ENCODE measurements at places on chromosomes 5 and 9. TPM values are rescaled to one million over a fixed set of nuclear protein-coding genes. Genes with fewer than 3 reads are reported as not detected.

GPR150 gene
- 0.45 TPM for total RNA-seq

DNA sequence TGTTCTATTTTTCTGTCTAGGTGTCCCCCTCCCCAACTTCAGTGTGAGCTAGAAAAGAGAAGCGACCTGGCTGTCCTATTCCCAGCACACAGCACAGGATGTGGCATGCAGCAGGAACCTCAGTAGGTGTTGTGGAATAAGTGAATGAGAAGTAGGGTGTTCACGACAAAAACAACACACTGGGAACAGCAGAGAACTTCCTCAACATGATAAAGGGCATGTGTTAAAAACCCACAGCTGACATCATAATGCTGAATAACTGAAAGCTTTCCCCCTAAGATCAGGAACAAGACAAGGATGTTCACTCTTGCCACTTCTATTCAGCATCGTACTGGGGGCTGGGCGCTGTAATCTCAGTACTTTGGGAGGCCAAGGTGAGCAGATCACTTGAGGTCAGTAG is 155.6 kb upstream of the ZNF618 start:
- H3K27me3 ChIP-seq, result peaks cover 13% of the 10 kb centered on the region
- no peak for DNase-seq
- H3K4me3 ChIP-seq, result no peak overlapping the region
- no peak overlapping the region for H3K27ac ChIP-seq
- no peaks in the 10 kb centered on the region for H3K4me1 ChIP-seq

HMCN2 gene
- not detected for total RNA-seq

DNA sequence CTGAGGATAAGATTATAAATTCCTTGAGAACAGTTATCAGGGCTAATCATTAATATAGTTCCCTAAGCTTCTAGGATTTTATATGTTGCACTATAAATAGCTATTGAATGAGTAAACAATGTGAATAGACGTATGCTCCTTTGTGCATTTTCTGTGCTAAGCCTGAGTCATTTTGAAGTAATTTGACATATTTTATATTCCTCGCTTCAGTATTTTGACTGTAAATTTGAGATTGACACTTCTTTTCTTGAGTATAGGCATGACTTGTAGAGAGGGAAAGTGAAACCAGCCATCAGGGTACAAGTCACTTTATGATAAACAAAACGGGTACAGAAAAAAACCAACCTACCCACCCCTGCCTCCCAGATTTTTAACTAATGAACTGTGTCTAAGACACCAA is 367.7 kb upstream of the PRR16 start:
- no peak for DNase-seq
- H3K4me3 ChIP-seq, result no peak overlapping the region
- no peaks in the 10 kb centered on the region for H3K4me1 ChIP-seq
- H3K27ac ChIP-seq, result no peak overlapping the region
- H3K36me3 ChIP-seq, result no peaks in the 10 kb centered on the region

GRCh38 chr5:6724321-6724929 is 11.2 kb downstream of the TENT4A start:
- H3K36me3 ChIP-seq, result peaks cover 50% of the 10 kb centered on the region
- H3K27ac ChIP-seq, result no peak overlapping the region
- H3K4me1 ChIP-seq, result peaks cover 92% of the 10 kb centered on the region
- H3K4me3 ChIP-seq, result no peak overlapping the region

SPINK6 gene
- not detected for total RNA-seq

JAK2 gene
- 29.0 TPM for total RNA-seq

DNA sequence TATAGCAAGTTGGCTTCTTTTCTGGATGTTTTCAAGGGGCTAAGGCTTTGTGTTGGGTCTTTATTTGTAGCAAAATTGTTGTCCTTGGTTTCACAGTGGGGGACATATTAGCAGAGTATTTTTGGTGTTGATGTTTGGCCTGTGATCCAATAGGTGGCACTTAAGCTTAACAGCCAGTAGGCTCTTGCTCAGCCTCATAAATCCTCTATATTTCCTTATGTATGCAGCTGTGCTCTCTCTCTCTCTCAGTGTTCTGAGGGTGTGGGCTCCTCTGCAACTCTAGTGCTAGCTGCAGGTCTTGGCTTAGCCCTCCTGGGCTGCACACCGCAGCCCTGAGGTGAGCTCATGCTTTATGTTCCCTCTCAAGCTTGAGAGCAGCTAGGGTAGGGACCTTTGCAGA is 195.0 kb upstream of the GHR start:
- DNase-seq, result no peak
- no peaks in the 10 kb centered on the region for H3K27me3 ChIP-seq
- H3K36me3 ChIP-seq, result no peaks in the 10 kb centered on the region
- H3K4me3 ChIP-seq, result no peak overlapping the region
- H3K4me1 ChIP-seq, result no peaks in the 10 kb centered on the region

DNA sequence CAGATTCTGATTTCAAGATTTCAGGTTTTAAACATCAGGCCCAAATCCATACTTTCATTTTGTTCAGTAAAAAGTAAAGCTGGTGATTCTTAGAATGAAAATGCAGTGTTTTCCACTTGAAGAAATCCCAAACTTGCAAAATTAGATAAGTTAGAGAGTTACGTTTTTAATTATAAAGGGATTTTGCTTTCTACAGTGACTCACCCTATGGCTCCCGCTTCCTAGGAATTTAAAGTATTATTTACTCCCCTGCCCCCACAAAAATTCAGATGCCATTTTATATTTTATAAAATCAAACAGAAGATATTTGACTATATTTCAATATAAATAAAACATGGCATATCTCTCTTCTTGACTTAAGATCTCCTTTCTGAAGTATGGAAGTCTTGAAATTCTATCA is 402.9 kb downstream of the ZSWIM6 start:
- no peaks in the 10 kb centered on the region for H3K4me1 ChIP-seq
- H3K27me3 ChIP-seq, result peaks cover 8% of the 10 kb centered on the region
- no peak overlapping the region for H3K27ac ChIP-seq

BTNL3 gene
- total RNA-seq, result not detected

- no peaks in the 10 kb centered on the region for H3K4me1 ChIP-seq
- DNase-seq, result no peak
These were observed 116.8 kb upstream of the CNTLN start for GRCh38 chr9:17017931-17018491.

GRCh38 chr9:101458963-101459631 is 23.5 kb upstream of the ALDOB start:
- H3K4me1 ChIP-seq, result no peaks in the 10 kb centered on the region
- peaks cover 14% of the 10 kb centered on the region for H3K27me3 ChIP-seq

C9orf152 gene
- total RNA-seq, result not detected

DNA sequence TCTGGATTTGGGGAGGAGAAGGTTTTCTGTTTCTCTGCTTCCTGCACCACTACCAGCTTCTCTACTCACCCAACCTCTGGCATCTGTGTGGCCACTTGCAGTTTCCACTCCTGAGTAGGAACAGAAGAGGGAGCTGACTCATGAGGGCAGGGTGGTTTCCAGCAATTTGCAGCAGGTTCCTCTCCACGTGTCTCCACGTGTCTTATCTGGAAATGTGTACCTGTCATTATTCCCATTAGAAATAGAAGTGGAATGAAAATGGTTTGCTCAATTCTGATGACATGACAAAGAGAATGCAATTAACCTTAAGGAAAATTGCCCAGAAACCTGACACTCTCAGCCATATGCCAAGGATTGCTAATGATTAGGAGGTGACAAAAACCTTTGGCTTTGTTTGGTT is 33.0 kb downstream of the EGFLAM start:
- no peak for DNase-seq
- no peaks in the 10 kb centered on the region for H3K36me3 ChIP-seq
- no peaks in the 10 kb centered on the region for H3K4me1 ChIP-seq
- no peak overlapping the region for H3K27ac ChIP-seq
- peaks cover under 1% of the 10 kb centered on the region for H3K27me3 ChIP-seq
- H3K4me3 ChIP-seq, result no peak overlapping the region

- peaks cover 37% of the 10 kb centered on the region for H3K36me3 ChIP-seq
- DNase-seq, result no peak
- H3K27me3 ChIP-seq, result no peaks in the 10 kb centered on the region
- H3K27ac ChIP-seq, result no peak overlapping the region
- H3K4me3 ChIP-seq, result no peak overlapping the region
These were observed 268.8 kb downstream of the MLLT3 start for GRCh38 chr9:20353524-20353923.

- no peaks in the 10 kb centered on the region for H3K27me3 ChIP-seq
- DNase-seq, result peak; percentile 3
- no peak overlapping the region for H3K4me3 ChIP-seq
- H3K36me3 ChIP-seq, result no peaks in the 10 kb centered on the region
- H3K27ac ChIP-seq, result no peak overlapping the region
These were observed 565.5 kb upstream of the DMAC1 start for GRCh38 chr9:8365029-8365428.

DNA sequence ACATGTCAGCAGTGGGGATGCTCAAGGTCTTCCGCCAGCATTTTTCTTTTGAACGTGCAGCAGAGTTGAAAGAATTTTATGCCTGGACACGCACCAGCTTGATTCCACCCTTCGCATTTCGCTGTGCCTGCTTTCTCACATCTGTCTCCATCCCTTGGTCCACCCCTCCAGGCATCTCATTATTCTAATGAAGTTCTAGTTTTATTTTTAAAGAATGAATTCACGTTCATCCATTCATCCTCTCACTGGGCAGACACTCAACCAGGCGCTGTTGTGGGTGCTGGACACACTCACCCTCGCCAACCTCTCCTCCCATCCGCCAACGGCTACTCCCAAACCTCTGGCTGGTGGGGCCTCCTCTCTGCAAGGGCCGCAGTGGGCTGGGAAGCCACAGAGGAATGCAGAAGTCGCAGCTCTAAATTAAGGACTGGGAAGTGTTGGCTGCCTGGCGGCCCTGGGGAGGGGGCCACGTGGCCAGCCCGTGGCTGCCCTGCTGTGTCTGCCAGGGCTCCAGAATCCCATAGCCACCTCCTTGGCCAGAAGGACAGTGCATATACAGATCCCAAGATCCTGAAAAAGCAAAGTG is 6.7 kb downstream of the SUSD3 start:
- peak overlapping the region; percentile 97 for H3K27ac ChIP-seq
- H3K36me3 ChIP-seq, result peaks cover 33% of the 10 kb centered on the region
- no peak for DNase-seq
- peak overlapping the region; percentile 75 for H3K4me3 ChIP-seq

SLC34A3 gene
- not detected for total RNA-seq

SPINK13 gene
- not detected for total RNA-seq
